Stimulated activated CD8-positive, alpha-beta memory T cell treated with anti-CD3 and anti-CD28 coated beads, Interleukin-2, amount 100 ng/mL, for 1 hour (primary cell): ENCODE measurements at places on chromosomes 6 and 20.

DNA sequence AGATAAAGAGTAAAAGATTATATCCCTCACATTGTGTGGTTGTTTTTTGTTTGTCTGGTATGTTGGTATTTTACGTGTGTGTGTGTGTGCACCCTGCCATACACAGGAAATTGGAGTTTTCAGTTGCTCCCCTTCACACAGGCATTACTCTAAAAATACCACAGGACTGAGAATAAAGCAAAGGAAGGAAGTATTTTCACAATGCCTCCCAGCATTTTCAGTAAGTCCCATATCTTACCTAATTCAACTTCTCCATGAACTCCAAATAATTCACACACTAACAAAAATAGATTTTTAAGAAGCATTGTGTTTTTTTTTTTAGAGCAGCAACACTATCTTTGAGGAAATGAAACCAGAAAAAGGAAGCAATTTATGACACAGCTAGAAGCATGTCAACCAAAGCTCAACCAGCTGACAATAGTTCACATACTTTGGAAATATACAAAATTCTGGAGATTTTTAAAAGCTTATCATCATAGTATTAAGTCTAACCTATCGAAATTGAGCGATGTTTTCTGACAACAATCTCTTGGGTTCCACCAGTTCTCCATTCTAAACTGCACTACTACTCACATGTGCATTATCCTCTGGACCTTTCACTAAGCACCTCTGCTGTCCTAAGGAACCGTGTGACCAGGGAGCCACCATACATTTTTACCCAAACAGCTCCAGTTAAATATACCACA, 2.1 kb downstream of the UBE2J1 start:
- no peak for DNase-seq

- no peak for DNase-seq
Observed at GRCh38 chr6:6806844-6807518, 218.5 kb downstream of the LY86 start.

DNA sequence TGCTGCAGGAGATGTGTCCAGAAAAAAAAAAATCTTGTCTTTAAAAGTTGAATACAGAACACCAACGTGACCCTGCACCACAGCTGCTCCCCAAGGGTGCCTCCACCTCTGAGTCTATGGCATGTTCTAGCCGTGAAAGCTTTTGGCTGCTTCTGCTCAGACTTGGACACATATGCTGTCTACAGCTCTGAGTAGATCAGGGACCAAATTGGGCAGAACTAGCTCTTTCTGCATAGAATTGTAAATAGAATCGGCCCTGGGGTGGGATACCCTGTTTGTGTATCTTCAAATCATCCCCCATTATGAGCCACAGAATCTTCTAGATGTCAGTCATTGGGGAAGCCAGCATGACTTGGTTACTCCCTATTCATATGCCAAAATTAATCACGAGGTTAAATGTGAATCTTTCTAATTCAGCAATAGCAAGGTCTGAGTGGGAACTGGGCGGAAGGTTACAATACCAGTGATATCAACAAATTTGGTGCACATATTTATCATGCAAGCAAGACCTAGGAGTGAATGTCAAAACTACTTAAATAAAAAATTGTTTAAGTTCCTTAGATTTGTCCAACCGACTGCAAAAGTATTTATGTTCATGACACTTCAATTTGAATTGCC, 302.8 kb downstream of the KIF16B start:
- no peak for DNase-seq

GRCh38 chr20:58909585-58909984, 57.1 kb downstream of the GNAS start:
- DNase-seq, result no peak

GRCh38 chr6:78489874-78490273, 377.5 kb upstream of the IRAK1BP1 start:
- no peak for DNase-seq

GRCh38 chr20:14566505-14566904, 229.1 kb upstream of the FLRT3 start:
- no peak for DNase-seq

DNA sequence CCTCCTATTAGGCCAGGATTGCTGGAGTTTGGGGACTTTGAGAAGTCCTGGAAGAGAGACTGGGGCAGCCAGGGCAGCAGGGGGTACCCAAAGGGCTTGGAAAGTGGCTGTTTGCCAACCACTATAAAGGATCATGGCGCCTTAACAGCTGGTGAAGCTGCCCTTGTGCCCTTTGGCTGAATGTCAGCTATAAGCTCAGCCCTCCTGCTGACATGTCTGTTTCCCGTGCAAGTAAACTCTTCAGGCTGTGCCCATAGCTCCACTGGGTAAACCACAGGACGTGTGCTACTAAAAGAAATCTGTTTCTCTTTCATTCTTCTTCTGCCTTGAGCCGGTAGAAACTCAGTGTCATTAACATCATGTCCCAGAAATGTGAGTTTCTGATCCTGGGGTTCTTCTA, 97.3 kb downstream of the CAP2 start:
- no peak for DNase-seq

- no peak for DNase-seq
Observed at GRCh38 chr20:49284818-49285217, 7.0 kb upstream of the ZNFX1 start.

GRCh38 chr6:52969359-52969758, 25.7 kb downstream of the GSTA4 start:
- DNase-seq, result no peak
